Erythroblast (primary cell): ENCODE measurements at places on chromosomes 7 and 10.

GRCh38 chr10:18949391-18949790 is 99.2 kb upstream of the MALRD1 start:
- DNase-seq, result no peak

DNA sequence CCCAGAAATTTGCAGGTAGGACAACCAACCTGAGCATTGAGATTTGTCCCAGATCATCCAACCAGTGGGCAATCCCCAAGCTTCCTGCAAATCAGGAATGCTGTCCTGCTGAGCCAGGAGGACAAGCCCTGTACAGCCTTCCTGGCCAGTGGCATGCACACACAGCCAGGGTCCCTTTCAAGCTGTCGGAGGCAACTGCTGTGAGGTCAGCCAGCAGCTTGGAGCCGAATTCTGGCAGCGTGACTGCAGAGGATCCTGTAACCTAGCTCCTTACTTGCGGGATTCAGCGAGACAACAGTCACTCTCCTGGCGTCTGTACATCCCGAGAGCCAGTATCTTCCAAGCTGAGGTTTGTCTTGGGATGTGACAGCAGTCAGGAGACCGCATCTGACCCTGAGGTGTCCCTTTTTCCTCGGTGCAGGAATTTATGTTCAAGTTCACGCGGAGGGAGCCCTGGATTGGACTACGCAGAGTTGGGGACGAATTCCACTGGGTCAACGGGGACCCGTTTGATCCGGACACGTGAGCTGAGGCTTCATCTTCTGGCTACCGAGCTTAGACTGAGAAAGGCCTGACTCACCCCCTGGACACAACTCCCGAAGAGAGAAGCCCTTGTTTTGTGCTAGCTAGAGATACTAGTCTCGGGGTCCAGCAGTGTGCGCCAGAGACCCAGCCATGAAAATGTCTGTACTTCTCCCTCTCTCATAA is 18.3 kb downstream of the CLEC2L start:
- no peak for DNase-seq

- no peak for DNase-seq
Observed at GRCh38 chr10:6274040-6274439, 71.3 kb downstream of the PFKFB3 start.

DNA sequence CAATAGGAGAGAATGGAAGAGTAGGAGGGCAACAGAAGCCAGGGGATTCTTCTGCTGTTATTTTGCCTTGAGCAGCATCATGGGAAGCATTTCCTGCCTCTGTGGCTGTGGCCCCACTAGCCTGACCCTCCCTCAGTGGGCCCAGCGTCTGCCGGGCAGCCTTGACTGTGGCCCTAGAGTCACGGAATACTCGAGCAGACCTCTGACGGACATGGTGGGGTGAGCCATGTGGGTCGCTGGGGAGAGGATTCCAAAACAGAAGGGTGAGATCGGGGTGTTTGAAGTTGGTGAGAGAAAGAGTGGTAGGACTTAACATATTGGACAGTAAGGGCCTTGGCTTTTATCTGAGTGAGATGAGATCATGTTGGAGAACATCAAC is 8.3 kb upstream of the PRKAG2 start:
- DNase-seq, result no peak

GRCh38 chr7:116683786-116684185 is 11.8 kb downstream of the MET start:
- no peak for DNase-seq

GRCh38 chr7:44377134-44377463 is 51.7 kb upstream of the CAMK2B start:
- no peak for DNase-seq

DNA sequence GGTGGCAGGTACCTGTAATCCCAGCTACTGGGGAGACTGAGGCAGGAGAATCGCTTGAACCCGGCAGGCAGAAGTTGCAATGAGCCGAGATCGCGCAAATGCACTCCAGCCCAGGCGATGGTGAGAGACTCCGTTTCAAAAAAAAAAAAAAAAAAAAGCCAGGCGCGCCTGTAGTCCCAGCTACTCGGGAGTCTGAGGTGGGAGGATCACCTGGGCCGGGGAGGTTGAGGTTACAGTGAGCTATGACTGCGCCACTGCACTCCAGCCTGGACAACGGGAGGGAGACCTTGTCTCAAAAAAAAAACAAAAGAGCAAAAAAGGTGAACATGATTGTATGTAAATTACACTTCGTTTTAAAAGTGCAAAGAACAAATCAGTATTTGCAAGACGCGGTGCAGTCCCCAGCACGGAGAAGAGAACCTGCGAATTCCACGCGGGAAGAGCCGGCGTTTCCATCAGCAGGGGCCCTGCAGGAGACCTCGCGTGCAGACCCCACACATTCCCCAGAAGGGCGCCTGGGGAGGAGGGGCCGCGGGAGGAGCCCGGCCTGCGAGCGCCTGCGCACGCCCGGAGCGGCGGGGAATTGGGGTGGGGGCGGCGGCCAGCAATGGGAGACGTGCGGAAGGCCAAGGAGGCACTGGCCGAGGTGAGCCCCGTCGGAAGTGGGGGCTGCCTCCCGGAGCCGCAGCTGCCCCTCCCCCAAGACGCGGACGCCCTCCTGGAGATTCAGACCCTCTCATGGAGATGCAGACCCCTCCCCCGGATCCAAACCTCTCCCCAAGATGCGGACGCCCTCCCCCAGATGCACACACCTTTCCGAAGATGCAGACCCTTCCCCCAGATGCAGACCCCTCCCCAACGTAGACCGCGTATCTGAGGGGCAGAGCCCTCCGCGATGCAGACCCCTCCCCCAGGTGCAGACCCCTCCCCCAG is 16.7 kb upstream of the SUN1 start:
- DNase-seq, result peak; percentile 52

DNA sequence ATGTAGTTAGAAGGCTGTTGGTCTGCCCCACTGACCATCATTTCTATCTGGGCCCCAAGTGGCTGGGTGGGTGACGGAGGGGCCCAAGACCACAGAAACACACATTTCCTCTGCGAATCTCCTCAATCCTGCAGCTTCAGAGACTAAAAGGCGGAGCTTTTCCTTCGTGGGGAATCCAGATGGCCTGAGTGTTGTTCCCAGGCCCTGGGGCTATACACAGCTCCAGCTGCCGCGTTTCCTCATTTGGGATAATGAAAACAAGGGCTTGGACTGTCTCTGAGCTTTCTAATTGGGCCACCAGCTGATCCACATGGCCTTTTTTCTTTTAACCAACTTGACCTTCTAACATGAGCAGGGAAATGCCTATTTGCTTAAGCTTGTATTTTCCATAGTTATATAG is 339.9 kb downstream of the CXCL12 start:
- DNase-seq, result no peak

- no peak for DNase-seq
Observed at GRCh38 chr10:129956286-129956670, 7.8 kb downstream of the EBF3 start.

- DNase-seq, result no peak
Observed at GRCh38 chr10:37721100-37721499, 136.3 kb downstream of the ZNF248 start.

DNA sequence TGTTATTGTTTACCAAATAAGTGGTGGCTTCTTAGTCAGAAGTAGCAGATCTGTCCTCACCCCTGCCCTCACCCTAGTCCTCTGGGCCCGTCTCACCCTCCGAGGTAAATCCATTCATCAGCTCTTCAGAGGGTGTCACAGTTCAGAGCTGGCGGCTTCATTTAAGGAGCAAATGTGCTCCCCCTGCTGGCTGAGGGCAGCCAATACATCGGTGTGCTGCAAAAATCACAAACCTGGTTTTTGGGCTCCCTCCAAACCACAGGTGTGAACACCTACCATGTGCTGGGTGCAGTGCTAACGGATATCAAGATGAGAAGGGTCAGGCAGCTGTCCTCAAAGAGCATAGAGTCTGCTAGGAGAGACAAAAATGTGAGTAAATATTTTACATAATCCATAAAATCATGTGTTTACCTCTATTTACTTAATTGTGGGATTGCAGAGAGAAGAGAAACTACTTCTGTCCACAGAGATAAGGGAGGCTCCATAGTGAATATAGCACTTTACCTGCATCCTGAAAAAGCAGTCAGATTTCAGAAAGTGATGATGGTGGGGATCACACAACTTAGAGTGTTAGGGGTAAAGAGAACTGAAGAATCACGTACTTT is 15.5 kb upstream of the CRTAC1 start:
- peak; percentile 76 for DNase-seq

- no peak for DNase-seq
Observed at GRCh38 chr7:475425-475728, 44.3 kb downstream of the PDGFA start.

DNA sequence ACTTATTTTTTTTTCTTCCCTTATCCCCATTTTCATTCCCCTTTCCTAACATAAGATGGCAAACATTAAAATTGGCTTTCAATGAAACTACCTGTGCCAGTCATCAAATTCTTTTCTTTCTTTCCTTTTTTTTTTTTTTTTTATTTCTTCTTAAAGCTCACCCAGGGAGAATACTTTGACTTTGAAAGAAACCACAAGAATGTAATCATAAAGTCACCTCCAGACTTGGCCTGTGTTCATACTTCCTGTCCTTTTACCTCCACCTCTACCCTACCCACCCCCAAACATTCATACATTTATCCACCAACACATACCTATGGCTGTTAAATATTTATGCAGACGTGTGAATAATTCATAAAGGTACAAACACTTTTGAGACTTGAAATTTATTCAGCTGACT is 254.6 kb downstream of the SLC25A13 start:
- no peak for DNase-seq

- no peak for DNase-seq
Observed at GRCh38 chr10:96712662-96713271, 7.5 kb downstream of the PIK3AP1 start.

GRCh38 chr10:29440981-29441380 is 152.1 kb downstream of the LYZL1 start:
- no peak for DNase-seq

GRCh38 chr10:89217057-89217990 is 10.2 kb upstream of the CH25H start:
- DNase-seq, result peak; percentile 60

DNA sequence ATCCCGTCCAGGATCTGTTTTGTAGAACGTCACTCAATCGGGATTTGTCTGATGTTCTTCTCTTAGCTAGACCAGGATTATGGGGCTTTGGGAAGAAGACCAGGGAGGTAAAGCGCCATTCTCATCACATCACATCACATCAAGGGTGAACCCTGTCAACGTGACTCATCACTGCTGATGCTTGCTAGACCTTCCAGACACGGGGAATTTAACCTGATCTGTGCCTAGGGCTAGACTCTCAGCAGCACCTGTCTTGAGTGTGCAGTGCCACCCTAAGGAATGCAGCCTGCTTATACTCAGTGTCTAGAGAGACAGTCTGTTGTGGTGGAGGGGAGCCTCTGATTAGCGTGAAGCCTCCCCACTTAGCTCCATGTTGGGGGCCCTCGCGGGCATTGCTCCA is 678.6 kb upstream of the FOXK1 start:
- DNase-seq, result no peak

- DNase-seq, result no peak
Observed at GRCh38 chr10:130141878-130142277, 5.7 kb downstream of the GLRX3 start.

DNA sequence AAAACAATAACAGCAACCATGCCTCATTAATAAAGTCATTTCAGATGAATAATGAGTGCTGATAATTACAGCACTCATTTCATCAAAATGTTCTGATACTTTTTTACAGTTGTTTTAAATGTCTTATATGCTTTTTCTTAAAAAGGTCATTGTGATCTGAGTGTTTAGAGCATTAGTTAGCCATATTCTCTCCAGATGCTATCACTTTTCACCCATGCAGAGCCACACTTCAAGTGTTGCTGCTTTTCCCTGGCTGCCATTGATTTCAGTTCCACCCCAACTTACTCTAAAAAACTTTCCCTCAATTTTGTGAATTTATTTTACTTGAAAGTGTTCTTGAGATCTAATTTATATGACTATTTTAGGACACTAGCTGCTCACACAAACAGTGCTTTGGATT is 41.8 kb downstream of the NUP205 start:
- DNase-seq, result no peak

DNA sequence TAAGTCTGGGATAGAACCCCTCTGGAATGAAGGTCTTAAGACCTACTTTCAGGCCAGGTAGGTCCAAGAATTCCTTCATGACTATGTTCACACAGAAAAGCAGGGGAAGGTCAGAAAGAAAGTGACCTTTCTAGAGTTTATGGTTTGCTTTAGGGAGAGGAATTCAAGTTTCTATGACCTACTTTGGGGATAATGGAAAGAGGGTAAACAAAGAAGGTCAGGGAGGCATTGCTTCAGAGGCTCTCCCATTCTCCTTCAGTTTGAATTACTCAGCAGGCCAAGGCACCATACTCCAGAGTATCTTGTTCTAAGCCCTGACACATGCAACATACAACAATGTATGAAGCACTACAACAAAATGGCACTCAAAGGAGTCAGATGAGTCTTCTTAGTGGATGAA is 11.5 kb upstream of the MACC1 start:
- no peak for DNase-seq

DNA sequence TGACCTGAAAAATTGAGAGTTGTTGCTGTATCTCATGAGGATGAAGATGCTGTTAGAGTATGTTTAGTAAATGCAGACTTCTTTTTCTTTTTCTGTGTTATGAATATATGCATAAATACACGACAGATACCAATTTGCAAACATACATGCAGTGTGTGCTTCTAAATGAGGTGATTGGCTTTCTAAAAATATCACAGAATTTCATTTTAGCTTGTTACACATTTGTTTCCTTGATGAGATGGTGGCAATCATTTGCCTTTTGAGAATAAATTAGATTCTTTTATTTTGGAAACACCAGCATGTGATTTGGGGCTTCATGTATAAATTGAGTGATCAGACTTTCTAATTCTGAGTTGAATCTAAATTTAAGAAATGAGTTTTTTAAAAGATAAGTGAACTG is 29.7 kb downstream of the CCNY start:
- DNase-seq, result no peak

- no peak for DNase-seq
Observed at GRCh38 chr7:141549582-141549981, 1.6 kb upstream of the AGK start.

DNA sequence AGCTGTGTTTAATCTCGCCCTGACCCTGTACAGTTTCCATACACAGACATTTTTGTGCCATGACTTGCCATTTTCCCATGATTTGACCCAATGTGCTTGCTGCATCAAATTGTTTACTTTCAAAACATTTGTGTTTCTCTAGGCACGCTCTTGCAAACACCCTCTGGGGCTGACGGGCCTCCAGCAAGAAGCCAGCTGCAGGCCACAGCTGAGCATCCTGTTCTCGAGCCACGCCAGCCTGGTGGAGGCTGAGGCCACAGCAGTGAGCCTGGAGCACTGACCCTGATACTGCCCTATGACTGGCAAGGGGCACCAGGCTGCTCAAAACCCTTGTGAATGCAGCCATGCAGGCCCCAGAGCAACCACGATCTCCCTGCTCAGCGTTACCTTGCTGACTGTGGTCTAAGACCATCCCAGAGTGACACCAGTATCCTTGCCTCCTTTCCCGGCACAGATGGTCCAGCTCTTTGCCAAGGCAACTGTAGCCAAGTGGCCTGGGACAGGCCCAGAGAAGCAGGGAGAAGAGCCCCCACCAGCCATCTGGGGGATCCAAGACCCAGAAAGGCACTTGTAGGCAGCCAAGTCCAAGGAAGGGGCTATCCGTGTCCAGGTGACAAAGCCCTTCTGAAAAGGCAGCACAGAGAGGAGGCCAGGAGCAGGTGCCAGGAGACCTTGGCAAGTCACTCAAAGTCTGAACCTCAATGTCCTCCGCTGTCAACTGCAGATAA is 78.5 kb downstream of the OAT start:
- DNase-seq, result no peak
